Cerebellar nuclear complex (tissue), 1 donor: ENCODE measurements at places on chromosomes 6 and 20.

DNA sequence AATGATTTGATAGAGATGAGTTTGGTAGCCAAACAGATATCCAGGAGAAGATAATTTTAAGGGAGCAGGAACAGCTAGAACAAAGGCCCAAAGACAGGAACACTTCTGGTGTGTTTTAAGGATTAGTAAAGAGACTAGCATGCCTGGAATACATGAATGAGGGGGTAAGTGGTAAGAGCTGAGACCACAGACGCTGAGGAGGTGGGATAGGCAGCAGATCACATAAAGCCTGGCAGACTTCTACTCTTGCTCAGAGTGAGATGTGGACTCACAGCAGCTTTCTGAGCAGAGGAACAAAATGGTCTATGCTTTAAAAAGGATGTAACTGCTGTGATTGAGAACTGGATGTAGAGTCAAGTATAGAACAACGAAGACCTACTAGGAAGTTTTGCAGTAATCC is 100.1 kb downstream of the EPHA7 start:
- no peak for DNase-seq

DNA sequence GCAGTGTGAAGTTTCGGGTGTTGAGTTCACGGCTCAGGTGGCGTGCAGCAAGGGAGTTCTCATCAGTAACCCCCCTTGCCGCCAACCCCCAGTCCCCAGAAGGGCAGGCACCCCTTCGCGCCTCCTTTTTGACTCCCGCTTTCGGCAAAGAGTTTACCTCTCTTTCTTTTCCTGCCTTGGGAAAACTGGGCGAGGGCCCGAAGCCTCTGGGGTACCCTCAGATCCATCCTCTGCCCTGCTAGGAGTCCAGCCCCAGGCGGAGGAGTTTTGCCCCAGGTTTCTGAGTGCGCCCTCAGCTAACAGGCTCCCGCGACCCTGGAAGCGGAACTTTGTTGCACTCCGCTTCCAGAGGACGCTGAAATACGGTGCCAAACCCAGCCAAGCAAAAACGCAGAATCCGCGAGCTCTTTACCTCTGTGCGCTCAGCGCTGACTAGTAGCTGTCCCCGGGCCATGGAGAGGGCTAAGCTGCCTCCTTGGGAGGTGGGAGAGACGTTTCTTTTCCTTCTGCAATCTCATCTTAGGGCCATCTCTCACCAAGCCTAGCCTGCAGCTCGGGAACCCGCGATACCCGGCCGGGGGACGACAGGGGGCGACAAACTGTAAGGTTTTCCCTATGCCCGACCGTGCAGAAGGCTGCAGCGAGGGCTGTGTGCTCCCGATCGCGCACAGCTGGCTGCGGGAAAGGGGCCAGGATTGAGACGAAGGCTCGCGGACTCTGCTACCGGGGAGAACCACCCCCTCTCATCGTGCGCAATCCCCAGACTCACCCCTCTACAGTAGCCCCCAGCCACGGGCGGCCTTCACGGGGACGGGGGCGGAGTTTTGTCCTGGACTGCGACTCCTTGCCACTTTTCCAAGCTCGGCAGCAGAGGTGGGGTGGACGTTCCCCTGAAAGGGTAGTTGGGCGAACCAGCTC is 2.7 kb upstream of the PAX1 start:
- no peak for DNase-seq

DNA sequence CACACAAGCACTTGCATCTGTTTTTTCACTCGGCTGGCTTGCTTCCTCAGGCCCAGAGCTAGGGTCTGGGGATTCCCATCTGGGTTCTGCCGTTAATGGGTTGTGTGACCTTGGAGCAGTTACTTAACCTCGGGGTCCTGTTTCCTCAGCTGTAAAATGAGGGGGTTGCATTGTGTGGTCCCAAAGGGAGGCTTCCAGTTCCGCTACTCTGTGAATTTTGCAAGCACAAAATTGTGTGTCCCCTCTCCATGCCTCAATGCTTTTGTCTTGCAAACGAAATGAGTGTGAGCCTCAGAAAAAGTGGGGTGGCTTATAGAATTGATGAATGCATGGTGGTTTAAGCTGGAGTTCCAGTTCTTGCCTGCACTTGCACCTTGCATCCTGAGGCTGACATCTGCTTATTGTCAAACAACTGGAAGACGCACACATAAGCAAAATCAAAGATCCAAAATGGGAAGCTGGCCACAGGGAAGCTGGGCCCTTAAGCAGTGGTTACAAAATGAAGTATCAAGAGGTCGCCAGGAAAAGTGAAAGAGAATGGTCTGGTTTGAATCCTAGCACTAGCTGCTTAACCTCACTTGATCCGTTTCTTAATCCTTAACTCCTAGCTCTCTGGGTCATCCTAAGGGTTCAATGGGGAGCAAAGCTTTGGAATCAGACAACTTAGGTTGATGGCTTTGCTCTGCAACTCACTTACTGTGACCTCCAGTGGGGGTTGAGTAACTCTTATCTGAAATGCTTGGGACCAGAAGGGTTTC is 490.6 kb downstream of the DHX35 start:
- DNase-seq, result no peak

- DNase-seq, result no peak
Observed at GRCh38 chr6:34146021-34146782, at the start of gene GRM4. GRM4 (minus strand) TSS chr6:34146087; CDS start chr6:34133496, 12,591 bp downstream.

DNA sequence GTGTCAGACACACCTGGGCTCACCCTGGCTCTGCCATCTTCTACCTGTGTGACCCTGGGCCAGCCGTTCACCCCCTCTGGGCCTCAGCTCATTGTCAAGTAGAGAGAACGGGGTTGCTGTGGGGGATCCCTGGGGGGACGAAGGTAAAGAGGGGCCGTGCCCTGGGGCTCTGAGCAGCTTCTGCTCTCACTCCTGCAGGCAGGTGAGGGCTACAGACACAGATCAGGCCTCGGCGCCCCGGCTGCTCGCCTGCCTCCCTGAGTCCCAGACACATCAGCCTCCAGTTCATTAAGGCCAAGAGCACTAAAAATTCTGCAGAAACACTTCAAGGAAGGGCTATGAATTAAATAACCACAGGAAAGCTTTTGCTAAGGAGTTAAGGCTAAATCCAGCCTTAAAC is 394.4 kb downstream of the CDH4 start:
- no peak for DNase-seq

DNA sequence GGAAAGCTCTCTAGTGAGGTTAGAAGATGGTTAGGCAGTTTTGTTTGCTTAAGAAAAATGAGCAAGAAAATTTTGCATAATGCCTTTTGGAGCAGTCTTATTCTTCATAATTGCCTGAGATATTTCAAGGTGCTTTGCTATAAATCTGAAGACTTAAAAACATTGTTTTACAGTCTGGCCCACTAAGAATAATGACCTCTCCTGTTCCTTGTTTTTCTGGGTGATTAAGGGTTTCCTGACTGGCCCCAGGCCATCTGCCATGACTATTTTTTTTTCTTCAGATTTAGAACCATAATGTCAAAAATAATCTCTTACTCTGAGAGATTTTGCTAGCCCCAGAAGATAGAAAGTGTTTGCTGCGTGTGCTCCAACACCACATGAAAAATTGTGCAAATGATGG is 72.3 kb upstream of the CENPW start:
- no peak for DNase-seq
